ENCODE measurements at places on chromosomes 11 and 22.
A peak's percentile ranks its signal among the peaks of the same experiment; 100 is the strongest.

DNA sequence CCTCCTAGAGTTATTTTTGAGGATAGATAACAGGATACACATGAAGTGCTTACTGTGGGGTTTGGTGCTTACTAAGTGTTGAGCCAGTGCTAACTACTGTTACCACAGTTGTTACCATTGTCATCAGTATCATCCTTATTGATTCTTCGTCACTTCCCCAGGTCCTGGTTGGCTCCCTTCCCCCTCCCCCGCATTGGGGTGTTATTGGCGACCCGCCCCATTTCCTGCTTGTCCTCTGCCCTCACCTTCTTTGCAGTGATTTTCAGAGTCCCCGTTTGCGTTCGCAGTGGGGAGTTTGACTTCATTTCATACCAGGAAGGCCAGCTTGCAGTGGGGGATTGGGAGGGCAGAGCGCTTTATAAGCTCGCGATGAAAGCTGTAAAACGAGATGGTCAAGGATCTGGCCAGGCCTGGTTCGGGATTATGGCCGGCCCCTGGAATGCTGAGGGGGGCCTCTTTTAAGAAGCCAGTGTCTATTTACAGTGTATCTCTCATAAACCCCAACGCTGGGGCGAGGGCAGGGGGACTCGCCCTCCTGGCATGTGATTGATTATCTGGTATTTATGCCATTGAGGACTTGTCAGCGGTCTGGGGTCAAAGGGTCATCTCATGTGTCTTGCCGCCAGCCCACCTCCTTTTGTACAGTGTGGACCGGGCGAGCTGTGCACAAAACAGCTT lies 84.6 kb upstream of the NNMT start:
- DNase-seq = no peak

GRCh38 chr11:32752001-32752400 lies 42.5 kb downstream of the CCDC73 start:
- no peak for DNase-seq

DNA sequence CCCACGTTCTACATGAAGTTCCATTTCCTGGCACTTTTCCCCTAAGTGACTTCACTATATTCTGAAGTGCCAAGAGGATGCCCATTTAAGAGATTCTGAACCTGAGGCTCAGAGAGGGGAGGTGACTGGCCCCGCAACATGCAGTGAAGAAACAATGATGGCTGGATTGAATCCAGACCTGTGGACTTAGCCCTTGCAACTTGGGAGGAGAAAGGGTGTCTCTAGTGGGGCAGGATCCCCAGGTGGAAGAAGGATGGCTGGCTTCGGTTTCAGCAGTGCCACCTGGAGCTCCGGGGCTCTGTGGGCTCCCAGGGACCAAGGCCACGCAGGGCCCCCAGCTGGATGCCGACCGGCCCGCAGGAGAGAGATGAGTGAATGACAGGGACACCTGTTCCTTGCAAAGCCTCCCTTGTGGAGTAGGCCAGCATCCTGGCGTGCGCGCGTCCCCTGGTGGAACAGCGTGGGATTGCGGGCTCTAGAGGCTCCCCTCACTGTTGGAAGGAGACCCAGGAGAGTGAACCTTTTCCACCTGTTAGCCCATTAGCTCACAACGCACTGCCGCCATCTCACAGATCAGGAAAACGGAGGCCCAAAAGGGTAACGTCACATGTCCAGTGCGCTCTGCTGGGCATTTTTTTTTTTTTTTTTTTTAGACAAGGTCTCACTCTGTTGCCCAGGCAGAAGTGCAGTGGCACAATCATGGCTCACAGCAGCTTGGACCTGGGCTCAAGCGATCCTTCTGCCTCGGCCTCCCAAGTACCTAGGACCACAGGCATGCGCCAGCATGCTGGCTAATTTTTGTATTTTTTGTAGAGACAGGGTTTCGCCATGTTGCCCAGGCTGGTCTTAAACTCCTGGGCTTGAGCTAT lies 104.7 kb downstream of the KIAA1671 start:
- DNase-seq = peak; percentile 17

DNA sequence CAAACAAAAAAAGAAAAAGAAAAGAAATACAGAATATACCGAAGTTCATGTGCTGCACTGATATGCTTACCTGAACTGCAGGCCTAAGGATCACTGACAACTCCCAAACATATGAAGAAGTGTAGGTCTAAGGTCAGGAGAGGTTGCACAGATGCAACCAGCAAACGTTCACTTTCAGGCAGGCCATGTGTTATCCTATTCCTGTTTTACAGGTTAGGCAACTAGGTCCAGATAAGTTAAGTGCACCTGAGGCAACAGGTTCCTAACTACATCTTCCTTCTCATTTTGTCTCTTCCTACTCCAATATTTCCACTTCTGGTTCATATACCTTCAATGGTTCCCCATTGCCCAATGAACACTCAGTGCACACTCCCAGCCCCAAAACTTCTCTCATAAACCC lies 15.1 kb downstream of the PI4KA start:
- DNase-seq = no peak

DNA sequence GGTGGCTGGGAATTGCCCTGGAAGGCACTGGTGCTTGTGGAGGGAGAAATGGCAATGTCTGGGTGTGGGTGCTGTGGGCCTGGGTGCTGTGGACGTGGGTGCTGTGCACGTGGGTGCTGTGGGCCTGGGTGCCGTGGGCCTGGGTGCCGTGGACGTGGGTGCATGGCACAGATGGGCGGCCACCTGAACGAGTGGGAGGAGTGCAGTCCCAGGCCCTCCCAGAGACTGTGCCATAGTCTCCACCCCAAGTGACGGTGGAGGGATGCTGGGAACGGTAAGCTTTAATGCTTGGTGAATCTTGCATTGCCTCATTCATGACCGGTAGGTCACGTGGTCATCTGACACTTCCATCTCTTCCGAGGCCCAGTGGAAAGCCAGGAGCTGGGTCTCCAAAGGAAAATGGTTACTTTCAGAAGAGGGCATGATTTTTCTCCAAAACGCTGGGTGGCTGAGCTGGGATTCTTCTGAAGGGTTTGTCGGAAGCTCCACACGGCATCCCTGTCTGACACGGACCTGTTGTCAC lies 28.8 kb upstream of the BRSK2 start:
- DNase-seq = no peak

DNA sequence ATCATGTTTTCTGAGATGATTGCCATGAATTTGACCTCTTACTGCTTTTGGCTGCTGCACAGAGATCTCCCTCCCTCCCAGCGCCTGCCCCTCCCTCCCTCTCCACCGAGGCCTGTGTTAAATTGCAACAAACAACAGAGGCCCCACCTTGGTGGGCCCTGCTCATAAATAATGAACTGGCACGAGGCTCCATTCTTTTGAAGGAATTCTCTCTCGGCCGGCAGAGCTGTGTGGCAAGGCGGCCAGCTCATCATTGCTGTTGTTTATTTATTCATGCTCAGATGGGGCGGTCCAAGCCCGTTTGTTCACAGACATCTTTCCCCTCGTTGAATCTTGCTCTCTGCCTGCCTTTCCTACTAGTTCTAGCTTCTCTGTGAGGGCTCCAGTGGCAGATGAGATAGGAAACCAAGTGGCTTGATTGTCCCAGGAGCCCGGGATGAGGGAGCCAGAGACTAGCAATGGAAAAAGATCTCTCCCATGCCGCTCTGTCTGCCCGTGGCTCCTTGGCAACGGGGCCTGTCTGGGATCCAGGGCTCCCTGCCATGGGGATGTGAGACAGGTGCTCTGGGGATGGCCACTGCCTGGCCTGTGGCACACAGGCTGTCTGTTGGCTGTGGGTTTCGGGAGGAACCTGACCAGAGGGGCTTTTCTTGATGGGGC lies 192.6 kb downstream of the DSCAML1 start:
- no peak for DNase-seq

GRCh38 chr11:124115782-124116616 lies 749 bp downstream of the VWA5A start:
- no peak for DNase-seq

GRCh38 chr22:46666577-46667244 lies 46.5 kb downstream of the GRAMD4 start:
- no peak for DNase-seq

GRCh38 chr11:66768088-66768521 lies 39.1 kb upstream of the SPTBN2 start:
- no peak for DNase-seq

- no peak for DNase-seq
These were observed 38.5 kb upstream of the GRAMD4 start for GRCh38 chr22:46581538-46582244.

- DNase-seq = no peak
These were observed 468 bp downstream of the ZDHHC8 start for GRCh38 chr22:20131859-20132685.

GRCh38 chr11:35689081-35689996 lies 26.8 kb downstream of the TRIM44 start:
- DNase-seq = no peak

DNA sequence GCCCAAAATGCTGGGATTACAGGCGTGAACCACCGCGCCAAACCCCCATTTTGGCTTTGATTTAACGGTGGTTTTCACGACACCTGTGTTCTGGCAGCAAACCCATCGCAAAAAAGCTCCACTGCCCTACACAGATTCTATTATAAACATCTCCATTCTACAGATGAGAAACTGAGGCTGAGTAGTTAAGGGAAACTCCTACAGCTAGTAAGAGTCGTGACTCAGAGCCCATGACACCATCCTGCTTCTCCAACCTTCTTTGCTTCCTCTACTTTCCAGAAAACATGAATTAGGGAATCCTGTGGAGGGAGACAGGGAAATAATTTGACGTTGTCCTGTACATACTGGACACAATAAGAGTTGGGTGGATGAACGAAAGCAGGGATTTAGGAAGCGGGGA lies 429 bp upstream of the SNX15 start:
- DNase-seq = no peak

- no peak for DNase-seq
These were observed 7.4 kb upstream of the BIRC3 start for GRCh38 chr11:102309621-102310541.

DNA sequence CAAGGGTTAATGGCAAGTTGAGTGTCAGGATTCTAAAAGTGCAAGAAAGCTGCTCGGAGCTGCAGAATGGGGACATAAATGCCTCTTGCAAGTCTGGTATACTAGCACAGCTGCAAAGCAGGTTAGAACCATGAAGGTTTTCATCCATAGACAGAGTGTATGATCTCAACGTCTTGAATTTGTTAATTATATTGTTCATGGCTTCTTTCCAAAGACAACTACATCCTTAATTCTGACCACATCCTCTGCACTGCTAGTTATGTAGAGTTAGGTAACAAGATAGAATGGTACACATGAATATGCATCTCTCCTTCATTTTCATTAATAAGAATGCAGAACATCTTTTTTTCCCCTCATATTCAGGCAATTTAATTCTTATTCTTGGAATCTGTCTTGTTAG lies 34.2 kb downstream of the EXPH5 start:
- DNase-seq = no peak

DNA sequence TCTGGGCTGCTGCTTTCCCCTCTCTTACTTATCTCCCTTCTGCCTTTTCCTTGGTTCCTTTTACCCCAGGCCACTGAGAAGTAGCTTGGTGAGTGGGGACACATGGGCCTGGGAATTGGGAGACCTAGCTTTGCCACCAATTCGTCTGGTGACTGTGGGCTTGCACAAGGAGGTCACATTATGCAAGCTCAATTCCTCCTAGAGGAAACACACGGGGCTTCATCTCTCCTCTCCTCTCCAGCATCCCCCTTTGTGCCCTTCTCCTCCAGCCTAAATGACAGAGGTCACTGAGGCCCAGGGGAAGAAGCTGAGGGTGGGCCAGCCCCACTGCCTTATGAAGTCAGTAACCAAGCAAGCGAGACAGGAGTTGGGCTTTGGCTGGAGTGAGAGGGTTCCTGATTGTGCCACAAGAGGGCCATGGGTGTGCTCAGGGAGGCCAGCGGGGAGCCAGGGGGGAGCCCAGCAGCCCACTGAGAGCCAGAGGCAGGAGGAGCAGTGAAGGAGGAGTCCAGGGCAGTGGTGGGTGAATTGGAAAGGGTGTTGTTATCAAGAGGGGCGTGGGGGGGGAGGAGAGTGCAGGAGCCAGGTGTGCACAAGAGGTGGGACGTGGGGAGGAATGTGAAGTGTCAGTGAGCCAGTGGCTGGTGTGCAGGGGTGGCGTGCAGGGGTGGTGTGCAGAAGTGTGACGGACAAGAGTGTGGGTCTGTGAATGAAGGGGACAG lies 2.0 kb downstream of the CLCF1 start:
- DNase-seq = no peak

DNA sequence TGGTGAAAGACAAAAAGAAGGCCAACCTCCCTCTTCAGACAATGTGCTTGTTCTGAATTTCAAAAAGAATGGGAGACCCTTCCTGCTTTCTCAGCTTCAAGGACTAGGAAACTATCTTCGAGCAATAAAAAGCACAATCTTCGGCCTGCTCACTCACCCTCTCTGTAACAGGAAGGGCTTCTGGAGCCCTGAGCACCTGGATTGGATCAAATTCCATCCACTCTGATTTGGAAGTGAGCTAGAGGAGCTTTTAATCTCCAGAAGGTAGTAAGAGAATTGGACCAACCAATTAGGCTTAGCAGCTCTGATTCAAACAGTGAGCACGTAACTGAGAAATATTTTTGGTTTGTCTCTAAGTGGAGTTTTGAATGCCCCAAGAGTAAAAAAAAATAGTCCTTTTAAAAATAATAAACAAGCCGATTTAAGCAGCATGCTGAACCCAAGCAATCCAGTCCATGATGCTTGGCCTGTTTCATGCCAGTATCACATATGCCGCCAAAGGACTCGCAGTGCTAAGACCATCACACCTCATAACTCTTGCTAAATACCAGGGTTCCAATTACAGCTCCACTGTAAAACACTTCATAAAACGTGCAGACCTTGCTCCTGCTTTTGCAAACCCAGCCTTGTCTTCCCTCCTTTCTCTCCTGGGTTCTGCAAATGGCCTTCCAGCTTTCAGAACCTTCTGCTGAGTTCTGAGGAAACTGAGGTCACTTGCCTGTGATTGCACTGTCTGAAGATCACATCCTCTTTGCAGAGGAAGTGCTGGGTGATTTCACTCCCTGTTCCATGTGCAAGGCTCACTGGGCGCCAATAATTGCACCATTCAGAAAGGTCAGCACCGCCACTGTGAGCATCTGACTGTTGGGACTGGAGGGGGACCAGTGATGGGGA lies 74.4 kb downstream of the SLC1A2 start:
- no peak for DNase-seq

DNA sequence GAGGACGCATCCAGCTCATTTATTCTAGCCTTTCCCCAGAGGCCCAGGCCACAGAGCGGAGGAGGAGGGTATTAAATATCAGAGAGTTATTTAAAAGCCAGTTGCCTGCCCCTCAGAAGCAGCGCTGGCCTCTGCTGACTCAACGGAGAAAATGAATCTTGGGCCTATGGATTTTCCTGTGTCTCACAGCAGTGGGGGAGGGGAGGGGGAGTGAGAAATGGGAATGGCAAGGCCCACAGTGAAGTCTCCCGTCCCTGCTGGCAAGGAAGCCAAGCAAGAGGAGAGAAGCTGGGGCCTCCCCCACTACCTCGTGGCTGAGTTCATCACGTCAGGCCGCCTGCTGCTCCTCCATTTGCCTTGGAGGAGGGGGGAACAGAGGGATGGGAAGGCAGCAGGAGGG lies 4.5 kb upstream of the TPBGL start:
- DNase-seq = no peak

- no peak for DNase-seq
These were observed 25.1 kb downstream of the SEZ6L start for GRCh38 chr22:26194313-26194712.

All from NCI-H2081 treated with DMSO at 0.1 percent for 48 hours (cell line).